CD4-positive, alpha-beta T cell treated with Interleukin-17A for 1 hour (primary cell): ENCODE measurements at places on chromosomes 7 and 10.

DNA sequence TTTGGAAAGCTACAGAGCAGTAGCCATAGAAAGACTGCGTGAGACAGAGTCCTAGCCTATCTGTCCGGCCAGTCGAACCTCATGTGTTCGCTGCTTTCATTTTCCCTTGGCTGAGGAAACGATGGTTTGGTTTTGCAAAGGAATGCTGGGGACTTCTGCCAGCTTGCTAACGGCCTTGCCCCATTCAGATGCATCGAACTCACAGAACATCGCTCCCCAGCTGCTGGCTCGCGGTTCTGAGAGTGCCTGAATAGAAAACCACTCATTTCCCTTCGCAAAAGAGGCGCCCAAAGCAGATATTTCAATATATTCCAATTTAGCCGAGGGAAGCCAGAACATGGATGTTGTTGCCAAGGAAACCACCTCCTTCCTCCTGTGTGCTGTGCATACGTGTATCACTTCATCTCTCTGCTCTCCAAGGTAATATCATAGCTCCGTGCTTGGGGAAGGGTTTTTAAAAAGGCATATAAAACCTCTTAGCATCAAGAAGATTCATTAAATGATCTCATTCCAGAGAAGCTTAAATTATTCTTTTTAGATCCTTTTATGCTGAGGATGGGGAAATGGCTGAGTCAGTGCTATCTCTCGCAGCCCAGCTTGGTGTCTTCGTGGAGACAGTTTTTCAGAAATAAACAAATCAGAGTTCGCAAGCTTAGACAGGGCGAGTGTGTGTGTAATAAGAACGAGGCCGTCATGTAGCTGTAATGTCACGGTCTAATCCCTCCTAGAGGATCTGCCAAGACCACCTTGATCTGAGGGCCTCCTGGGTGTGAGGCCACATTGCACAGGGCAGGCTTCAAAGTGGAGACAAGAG, 215.2 kb downstream of the RPS24 start:
- DNase-seq: no peak

- DNase-seq: no peak
Observed at GRCh38 chr7:45969940-45970339, 48.9 kb upstream of the IGFBP3 start.

DNA sequence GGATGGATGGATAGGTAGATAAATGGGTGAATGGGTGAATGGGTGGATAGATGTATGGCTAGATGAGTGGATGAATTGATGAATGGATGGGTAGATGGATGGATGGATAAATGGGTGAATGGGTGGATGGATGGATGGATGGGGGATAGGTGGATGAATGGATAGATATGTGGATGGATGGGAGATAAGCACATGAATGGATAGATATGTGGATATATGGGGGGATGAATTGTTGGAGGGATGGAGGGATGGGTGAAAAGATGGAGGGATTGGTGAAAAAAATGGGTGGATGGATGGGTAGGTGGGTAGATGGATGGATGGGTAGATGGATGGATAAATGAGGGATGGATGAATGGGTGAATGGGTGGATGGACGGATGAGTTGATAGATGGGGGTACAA, 196.4 kb downstream of the FRMD4A start:
- DNase-seq: no peak

DNA sequence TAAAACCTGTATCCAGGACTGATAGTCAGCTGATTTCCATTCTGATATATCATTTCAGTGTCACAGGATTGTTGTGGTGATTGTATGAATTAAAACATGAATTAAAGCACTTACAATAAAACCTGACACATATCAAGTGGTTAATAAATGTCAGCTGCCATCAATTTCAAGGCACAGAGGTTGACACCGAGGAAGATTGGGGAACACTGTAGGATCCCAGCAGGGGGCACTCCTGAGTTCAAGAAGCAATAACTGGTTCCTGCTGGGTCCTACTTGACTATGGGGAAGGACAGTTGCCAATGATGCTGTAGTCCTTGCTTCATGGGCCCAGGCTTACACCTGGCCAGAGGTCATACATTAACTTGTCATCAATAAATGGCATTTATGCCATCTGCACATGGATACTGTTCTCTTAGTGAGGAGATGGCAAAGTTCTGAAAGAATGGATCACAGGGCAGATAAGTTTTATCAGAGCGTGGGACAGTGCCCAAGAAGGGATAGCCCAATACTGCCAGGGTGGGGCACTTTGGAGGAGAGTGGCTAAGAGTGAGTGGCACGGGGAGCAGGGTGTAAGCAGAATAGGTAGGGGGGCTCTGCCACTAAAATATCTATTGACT, 24.1 kb downstream of the FZD1 start:
- DNase-seq: no peak

- DNase-seq: no peak
Observed at GRCh38 chr7:81120111-81120510, 201.3 kb upstream of the SEMA3C start.

DNA sequence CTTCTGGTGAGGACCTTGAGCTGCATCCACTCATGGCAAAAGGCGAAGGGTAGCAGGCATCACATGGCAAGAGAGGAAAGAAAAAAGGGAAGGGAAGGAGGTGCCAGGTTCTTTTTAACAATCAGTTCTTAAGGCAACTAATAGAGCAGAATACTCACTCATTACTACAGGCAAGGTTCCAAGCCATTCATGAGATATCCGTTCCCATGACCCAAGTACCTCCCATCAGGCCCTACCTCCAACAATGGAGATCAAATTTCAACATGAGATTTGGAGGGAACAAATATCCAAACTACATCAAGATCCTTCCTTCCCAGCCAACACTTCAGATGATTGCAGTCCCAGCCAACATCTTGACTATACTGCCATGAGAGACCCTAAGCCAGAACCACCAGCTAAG, 38.9 kb upstream of the YAE1 start:
- DNase-seq: no peak

DNA sequence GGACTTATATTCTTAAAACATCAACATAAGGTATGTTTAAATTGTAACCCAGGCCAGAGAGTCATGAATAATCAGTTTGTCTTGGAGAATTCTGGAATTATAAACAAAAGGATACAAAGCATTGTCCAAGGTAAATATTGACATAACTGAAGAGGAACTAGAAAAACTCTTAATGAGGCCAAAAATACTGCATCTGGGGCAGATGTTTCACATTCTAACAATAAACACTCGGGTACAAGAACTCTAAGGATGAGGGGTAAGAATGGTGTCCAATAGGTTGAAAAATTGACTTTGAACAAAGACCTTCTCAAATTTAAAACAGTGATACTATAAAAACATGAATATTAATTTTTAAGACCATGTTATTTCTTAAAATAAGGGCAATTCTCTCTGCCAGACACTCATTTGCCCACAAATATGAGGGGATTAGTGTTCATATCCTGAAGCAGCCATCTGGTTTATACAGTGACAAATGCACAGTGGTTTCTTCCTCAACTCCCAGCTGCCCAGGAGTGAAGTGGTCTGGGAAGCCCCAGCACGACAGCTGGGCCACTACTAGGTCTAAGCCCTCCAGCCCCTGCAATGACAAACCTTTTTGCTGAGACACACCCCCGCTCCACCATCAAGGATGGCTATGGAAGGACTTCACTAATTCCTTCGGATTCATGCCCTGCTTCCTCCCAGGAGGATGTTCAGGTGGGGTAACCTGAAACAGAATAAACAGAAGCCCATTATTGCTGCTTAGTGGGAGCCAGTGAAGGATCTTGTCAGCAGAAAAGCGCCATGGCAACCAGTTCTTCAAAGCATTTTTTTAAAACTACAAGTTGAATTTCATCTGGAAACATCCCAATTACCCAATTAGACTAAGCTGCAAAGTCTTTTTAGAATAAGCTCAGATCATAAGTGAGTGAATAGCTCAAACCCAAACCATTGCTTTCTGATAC, 107.5 kb upstream of the ARID5B start:
- no peak for DNase-seq

DNA sequence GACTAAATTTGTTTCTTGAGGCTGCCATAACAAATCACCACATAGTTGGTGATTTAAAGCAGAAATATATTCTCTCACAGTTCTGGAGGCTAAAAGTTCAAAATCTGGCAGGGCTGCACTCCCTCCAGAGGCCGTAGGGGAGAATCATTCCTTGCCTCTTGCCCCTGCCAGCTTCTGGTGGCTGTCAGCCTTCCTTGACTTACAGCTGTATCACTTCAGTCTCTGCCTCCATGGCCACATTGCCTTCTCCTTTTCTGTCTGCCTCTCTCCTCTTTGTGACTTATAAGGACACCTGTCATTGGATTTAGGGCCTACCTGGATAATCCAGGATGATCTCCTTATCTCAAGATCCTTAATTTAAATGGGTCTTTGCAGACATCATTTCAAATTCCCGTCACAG, 5.8 kb upstream of the LRRC4 start:
- no peak for DNase-seq

GRCh38 chr10:142371-142770, 7.1 kb downstream of the ZMYND11 start:
- DNase-seq: no peak

DNA sequence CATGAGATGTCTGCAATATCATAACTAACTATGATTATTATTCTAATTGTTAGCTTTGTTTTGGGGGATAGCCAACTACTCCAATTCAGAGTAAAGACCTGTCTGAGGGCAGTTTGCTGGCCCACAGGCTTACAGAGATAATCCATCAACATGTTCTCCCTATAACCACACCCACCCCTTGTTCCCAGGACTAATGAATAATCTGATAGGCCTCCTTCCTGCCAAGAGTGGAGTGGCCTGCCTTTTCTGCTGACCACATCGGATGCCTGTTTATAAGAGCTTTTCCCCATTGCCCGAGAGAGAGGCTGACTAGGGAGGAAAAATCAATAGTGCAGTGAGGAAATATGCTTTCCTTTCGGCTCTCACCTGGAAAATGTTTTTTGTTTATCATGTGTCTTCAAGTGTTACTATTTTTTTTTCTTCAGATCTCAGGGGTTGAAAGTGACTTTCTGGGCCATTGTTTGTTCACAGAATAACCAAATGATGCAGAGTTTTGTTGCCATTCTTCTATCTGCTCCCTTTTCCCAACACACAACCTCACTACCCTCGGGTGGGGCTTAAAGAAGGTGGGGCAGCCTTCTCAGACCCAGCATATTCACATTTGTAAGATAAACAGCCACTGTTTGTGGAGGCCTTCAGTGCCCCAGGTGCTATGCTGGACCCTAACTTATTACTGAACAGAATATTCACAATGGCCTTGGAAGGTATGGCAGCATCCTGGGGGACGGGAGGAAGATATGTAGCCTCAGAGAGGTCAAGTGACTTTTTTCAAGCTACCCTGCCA, 38.4 kb downstream of the PLPP4 start:
- no peak for DNase-seq

DNA sequence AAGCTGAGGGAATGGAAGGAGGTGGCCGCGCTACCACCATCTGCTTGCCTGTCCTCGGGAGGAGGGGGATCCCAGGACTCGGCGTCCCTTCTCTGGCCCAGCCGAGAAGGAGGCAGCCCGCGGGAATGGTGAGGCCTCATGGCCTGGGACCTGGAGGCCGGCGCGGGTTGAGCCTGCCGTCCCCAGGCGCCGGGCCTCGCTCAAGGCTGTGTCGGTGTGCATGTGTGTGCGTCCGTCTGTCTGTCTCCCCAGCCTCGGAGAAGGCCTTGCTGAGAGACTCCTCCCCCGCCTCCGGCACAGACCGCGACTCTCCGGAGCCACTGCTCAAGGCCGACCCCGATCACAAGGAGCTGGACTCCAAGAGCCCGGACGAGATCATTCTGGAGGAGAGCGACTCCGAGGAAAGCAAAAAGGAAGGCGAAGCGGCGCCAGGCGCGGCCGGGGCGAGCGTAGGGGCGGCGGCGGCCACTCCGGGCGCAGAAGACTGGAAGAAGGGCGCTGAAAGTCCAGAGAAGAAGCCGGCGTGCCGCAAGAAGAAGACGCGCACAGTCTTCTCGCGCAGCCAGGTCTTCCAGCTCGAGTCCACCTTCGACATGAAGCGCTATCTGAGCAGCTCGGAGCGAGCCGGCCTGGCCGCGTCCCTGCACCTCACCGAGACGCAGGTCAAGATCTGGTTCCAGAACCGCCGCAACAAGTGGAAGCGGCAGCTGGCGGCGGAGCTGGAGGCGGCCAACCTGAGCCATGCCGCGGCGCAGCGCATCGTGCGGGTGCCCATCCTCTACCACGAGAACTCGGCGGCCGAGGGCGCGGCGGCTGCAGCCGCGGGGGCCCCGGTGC, 1.3 kb downstream of the HMX3 start:
- no peak for DNase-seq

DNA sequence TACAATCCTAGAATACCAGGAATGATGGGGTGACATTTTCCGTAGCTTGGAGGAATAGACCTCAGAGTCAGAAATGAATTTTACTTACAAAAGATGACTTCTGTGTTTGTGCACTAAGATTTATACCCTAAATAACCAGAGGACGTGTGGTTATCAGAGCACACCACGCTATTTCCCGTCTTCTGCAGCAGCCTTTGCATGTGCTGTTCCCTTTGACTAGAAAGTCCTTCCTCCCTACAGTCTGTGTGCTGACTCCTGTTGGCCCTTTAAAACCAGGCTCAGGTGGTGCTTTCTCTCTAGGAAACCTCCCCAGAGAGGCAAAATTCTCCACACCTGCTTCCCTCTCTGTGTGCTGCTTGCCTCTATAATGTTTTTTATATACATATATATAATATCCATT, 73.3 kb upstream of the SMNDC1 start:
- DNase-seq: no peak

GRCh38 chr10:9668411-9668810, 1349.3 kb upstream of the CELF2 start:
- no peak for DNase-seq

DNA sequence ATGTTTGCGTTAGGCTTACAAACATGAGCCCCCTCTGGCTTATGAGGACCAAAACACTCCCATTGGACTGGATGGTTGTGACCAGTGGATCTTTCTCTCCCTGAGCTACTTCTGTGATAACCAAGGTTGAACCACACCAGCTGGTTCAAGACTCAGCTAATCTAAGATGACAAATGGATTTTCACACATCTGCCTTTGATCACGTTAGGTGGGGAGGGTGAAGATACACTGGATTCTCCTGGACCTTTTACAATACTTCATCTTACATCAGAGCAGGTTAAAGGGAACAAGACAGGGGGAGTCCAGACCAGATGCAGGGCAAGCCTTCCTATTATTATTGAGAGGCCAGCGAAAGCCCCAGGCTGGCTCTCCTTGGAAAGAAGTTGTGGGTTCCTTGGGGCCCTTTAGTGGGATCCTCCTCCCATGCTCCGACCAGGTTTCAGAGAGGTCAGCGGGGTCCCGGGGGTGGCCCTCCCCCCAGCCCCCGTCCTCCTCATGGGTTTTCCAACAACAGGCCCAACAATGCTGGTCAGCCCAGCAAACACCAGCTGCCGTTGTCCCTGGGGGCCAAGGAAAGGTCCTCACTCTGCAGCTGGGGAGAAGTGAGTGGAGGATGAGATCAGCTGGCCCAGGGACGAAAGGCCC, 2.8 kb downstream of the GFRA1 start:
- no peak for DNase-seq
